ENCODE measurements at places on chromosomes 3 and 15. TPM values are rescaled to one million over a fixed set of nuclear protein-coding genes. Genes with fewer than 3 reads are reported as not detected.

The DNASE1L3 gene
- total RNA-seq = 0.54 TPM

The IFT57 gene
- total RNA-seq = 47.1 TPM

The SCN11A gene
- total RNA-seq = 0.64 TPM

DNA sequence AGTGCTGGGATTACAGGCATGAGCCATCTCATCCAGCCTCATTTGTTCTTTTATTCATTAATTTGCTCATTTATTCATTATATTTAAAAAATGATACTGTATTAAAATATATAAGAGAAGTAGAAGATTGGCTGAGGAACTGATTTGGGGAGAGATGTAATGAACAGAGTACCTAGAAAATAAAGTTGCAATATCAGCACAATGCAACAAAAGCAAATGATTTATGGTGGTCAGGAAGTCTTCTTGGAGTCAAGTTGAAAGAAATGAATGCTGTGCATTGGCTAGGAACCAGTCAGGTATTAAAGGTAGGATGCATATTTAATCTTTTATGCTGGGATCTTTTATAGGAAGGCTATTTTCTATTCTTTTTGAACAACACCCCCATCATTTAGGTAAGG is 152.2 kb downstream of the C3orf38 start:
- no peak for DNase-seq

DNA sequence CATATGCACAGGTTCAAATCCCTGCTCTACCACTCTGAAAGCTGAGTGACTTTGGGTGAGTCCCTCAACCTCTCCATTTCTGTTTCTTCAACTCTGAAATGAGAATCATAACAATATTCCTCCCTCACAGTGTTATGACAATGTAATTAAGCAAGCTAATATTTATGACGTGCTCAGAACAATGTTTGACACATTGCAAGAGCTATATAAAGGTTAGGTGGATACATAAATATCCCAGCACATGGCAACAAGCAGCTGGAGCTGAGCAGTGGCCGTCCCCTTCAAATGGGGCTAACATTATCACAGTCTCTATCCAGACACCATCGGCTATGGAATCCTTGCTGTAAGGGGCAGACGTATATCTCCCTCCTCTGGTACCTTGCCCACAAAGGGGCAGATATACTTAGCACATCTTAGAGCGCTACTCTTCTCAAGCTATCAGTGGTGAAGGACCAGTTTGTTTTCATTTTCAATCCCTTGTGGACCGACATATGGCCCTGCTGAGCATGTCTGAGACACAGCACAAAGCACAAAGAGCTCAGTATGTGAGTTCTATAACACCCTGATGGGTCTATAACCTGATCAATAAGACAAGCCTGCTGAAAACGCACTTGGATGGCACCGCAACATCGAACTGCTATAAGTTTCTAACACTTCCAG is 80.9 kb downstream of the PRICKLE2 start:
- no peak for DNase-seq

The CCDC9B gene
- 0.73 TPM for total RNA-seq

DNA sequence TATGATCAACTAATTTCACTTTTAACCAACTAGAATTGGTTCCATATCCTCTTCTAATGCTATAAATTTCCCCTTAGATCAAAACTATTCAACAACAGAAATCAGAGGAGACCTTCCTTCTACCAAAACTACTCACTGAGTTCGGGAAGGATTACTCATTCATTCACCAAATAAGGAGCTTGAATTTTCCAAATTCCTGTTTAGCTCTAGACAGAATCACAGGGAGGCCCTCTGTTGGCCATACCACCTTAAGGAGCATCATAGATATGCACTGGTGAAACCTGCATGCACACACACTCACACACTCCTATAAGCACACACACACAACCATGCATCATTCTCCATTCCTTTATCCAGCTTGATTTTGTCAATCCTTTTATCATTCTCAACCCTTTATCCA is 49.0 kb downstream of the SUCLG2 start:
- no peak for DNase-seq

The P2RY14 gene
- 0.91 TPM for total RNA-seq

- no peak for DNase-seq
These were observed 32.0 kb upstream of the RYK start for GRCh38 chr3:134282659-134283047.

DNA sequence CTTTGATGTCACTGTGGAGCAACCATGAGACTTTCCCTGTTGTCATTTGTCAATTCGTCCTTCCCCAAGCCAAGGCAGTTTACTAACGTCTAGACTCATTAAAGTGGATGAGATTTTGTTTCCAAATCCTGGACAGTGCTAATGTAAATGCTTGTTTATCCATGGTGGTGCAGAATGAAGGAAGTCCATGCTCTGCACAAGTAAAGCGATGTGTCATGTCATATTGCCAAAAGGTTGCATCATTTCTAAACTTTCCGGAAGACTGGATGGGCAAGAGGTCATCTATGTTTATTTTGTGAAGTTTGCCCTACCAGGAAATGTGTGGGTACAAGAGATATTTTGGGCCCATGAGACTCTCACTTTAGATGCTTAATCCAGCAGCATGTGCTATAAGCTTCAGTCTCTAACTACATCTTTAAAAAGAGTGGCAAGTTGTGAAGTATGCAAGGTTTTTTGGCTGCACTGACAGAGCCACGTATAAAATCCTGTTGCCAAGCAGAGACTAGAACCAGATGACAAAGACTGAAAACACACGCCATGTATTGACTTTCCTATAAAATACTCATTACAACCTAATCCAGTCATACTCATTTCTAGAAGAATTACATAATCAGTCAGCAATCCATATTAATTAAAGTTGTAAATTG is 72.1 kb upstream of the FNDC3B start:
- no peak for DNase-seq

- peak; percentile 71 for DNase-seq
These were observed 437 bp downstream of the KLF13 start for GRCh38 chr15:31326875-31327668.

The TXNRD3 gene
- 13.2 TPM for total RNA-seq

DNA sequence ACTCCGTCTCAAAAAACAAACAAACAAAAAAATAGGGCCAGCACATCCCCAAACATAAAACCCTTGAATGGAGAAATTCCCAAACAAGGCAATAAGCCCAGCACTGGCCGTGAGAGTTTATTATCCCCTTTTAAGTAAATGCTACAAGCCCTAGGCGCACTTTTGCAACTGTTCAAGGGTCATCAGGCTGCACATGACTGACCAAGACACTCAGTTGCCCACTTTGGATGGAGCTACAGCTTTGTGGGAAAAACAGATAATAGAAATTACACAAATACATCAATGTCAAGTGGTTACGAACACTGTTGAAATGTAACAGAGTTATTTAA is 33.7 kb upstream of the ZNF445 start:
- DNase-seq = no peak

DNA sequence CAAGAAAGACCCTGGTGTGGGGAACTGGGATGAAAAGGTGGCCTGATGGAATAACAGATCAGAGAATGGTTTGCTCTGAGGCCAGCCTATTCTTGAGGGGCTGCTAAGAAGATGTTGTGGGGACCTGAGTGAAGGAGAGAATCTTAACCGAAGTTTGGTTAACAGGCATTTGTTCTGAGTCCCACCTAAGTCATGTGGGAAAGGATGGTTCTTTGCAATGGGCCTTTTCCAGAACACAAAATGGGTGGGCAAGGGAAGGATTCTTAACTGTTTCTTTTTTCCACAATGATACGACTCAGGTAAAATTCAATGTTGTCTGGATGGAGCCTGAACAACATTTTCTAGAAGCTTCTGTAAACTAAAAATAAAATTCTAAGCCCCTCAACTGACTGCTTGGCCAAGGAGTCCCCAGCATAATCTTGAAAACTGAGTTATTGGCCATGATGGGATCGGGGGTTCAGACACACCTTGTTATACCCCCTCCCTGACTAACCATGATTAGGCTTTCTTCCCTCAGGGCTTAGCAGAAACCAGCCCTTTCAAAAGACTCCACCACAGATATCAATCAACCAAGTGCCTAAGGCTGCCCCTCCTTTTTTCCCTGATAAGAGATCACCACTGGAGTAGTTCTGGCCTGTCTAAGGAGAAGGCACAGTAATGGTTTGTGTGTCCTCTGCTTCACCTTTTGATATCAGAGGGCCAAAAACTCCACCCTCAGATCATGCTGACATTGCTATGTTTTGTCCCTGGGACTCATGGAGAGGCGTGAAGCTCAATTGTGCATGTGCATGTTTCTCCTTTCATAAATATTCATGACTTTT is 30.1 kb downstream of the SCN11A start:
- DNase-seq = no peak

The CFAP92 gene
- 2.5 TPM for total RNA-seq

GRCh38 chr15:74428970-74429780 is 4.6 kb downstream of the SEMA7A start:
- peak; percentile 14 for DNase-seq

DNA sequence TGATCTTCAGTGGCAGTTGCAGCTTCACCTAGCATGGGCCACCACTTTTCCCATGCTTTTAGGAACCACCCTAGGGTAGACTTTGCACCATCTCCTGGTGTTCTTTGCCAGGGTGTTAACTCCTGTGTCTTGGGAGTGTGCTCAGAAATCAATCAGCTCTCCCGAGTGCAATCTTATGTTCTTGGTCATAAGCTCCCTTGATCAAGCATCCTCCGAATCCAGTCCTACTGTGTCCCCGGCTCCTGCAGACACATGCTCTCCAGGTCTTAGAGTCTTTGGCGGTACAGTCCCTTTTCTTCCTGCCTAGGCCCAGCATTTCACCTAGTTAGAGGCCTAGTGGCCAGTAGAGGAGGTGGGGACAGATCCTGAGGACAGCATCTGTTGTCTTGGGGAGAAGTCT is 74.7 kb upstream of the SYN2 start:
- DNase-seq = no peak

The CELSR3 gene
- total RNA-seq = 37.4 TPM

The SLC22A13 gene
- 1.4 TPM for total RNA-seq

DNA sequence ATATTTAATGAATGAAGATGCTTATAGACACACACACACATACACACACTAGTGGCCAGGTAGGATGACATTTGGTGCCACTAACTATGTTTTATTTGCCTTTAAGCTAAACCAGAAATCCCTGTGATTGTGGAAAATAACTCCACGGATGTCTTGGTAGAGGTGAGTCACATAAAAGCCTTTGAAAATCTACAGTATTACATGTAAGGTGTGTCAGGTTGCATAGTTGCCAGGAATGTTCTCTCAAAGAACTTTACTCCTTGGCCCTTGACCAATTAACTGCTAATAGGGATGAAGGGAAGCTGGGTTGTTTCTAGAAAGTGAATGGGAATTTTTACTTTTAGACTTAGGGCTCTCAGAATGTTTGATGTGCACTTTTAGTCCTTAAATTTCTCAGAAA is 9.9 kb downstream of the ZBED2 start:
- no peak for DNase-seq

DNA sequence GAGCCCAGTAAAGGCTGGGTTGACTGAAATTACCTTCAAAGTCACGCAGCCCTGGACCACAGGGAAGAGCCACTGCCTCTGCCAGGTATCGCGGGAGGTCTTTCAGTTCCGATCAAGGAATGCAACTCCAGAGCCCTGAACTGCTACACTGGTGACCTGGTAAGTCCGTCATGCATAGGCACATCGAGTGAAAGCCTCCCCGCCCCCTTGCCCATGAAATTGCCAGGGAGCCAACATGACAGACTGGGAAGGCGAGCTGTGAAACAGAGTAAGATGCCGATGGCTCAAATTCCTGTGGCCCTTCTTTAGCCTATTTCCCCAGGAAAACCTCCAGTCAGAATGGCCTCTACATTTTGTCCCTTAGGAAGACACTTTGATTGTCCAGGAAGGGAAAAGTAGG is 2.3 kb upstream of the GP5 start:
- DNase-seq = no peak

- no peak for DNase-seq
These were observed 20.9 kb downstream of the FBXO22 start for GRCh38 chr15:75924576-75924975.

DNA sequence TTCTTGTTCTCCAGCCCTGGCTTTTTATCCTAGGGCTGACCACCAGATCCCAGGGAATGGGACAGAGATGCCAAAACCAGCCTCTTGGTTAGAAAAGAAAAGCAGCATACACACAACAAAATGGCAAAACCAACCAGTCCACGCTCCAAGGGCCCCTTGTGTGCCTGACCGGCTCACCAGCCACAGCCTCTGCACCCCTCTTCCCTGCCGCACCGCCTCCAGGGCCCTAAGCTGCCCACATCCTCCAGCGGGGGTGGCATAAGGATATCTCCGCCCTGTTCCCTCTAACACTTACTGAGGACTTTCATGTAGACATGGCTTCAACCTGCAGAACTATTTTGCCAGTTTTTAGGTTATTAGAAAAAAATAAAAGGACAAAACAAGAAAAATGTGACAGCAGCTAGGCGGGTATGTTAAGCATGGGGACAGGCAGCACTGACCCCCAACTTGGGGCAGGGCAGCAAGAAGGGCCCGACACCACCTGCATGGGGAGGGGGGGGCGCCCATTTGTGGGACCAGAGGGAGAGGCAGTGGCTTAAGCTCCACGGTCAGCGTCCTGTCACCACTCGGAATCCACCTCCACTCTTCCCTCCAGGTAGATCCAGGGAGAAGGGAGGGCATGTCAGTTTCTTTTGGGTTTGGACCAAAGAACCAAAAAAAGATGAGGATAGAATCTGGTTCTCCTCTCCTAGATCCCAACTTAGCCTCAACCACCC is 49.1 kb downstream of the DHX30 start:
- DNase-seq = no peak

- no peak for DNase-seq
These were observed 45.5 kb downstream of the FAM174B start for GRCh38 chr15:92610101-92610520.

The RTP1 gene
- total RNA-seq = 0.27 TPM

- no peak for DNase-seq
These were observed 153.1 kb downstream of the LIPC start for GRCh38 chr15:58584789-58585461.

GRCh38 chr3:32428092-32429068 is 36.7 kb downstream of the CMTM7 start:
- DNase-seq = no peak

GRCh38 chr3:169836078-169836941 is 23.6 kb upstream of the LRRC34 start:
- no peak for DNase-seq

GRCh38 chr3:51873876-51874275 is 1.5 kb downstream of the IQCF5 start:
- no peak for DNase-seq

- no peak for DNase-seq
These were observed 13.3 kb downstream of the TAFA4 start for GRCh38 chr3:68919000-68919399.

The TNNC1 gene
- 0.64 TPM for total RNA-seq

DNA sequence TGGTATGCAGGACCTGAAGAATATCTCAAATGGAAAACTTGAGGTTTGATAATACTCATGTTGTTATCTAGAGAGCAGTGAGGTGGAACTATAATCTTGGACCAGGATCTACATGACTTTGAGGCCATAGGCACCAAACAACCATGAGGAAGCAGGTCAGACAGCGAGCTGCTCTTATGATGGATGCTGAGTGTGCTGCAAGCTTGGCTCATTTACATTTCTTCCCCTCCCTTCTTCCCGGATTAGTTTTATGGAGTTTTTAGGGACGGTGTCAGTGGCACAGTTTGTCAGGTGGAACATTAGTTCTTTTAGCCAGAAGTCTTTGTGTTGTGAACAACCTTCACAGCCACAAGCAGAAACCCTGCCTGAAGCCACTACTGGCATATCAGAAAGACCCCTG is 8.0 kb upstream of the MYZAP start:
- no peak for DNase-seq

The GPR87 gene
- total RNA-seq = not detected

GRCh38 chr15:92733934-92734521 is 78.5 kb upstream of the FAM174B start:
- no peak for DNase-seq

The CCRL2 gene
- total RNA-seq = 0.36 TPM

The ZCWPW2 gene
- total RNA-seq = 1.8 TPM

The PRICKLE2 gene
- total RNA-seq = 74.8 TPM
